Heart left ventricle (tissue), 16 donors: ENCODE measurements at places on chromosomes 12 and 14. TPM values are rescaled to one million over a fixed set of nuclear protein-coding genes. Genes with fewer than 3 reads are reported as not detected.

DNA sequence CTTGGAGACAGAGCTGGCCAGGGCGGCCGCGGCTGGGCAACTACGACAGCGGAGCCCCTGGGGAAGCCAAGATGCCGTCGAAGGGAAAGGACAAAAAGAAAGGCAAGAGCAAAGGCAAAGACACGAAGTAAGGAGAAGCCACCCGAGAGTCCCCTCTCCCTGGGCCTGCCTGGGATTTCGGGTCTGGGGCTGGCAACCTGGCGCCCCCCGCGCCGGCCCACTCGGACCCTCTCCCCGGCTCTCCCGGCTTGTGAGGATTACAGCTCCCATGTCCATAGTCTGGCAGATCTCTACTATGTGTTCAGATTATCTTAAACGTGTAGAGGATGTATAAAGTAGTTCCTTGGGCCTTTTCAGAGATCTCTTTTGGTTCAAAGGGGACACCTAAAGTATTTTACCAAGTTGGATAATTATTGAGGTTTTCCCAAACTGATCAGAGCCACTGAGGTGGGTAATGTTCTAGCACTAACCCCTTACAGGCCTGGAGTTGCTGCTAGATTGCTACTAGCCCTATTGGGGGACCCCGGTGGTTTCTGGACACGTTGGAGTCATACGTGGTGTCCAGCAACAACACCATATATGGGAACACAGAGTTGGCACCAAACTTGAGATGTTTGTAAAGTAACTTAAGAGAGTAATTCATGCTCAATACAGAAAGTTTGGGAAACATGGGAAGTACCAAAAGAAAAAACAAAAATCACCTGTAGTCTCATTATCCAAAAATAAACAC is 424 bp downstream of the BBOF1 start:
- peak overlapping the region; percentile 86 for H3K4me3 ChIP-seq
- peaks cover 16% of the 10 kb centered on the region for H3K4me1 ChIP-seq
- H3K27ac ChIP-seq = peak overlapping the region; percentile 99
- no peak for DNase-seq
- H3K36me3 ChIP-seq = no peaks in the 10 kb centered on the region
- no peaks in the 10 kb centered on the region for H3K27me3 ChIP-seq

KRT2 gene
- polyA plus RNA-seq = not detected

TSHR gene
- not detected for polyA plus RNA-seq

DNA sequence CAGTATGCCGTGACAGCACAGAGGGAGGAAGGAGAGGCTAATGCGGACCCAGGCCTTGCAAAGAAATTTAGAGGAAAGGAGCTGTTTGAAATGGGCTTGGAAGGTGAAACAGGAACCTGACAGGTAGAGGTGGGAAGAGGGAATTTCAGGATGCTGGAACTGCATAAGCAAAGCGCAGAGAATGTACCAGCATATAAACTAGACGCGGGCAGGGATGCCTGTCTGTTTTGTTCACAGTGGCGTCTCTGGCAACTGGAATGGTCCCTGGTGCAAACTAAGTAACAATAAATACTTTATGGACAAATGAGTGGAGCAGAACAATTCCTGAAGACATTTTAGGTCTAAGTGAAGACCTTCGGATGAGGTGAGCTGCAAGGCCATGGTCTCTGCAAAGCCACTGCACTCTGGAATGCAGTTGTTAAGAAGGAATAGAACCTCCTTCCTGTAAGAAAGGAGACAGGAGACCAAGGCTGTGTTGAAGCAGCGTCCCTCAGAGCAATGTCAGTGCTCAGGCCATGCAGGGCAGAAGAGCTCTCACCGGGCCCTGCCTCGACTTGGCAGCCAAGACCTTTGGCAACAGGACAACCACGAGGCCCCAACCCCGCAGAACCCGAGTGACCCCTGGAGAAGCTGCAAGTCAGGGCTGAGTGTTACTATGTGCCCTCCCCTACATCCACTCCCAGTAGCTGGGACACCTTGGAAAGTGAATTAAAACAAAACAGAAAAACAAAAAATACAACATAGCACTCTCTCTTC is 42.8 kb downstream of the PITPNM2 start:
- DNase-seq = peak; percentile 60
- no peaks in the 10 kb centered on the region for H3K27me3 ChIP-seq
- peaks cover 49% of the 10 kb centered on the region for H3K4me1 ChIP-seq
- H3K27ac ChIP-seq = no peak overlapping the region

GRCh38 chr12:65603438-65604351 is 220.6 kb upstream of the HMGA2 start:
- peaks cover 14% of the 10 kb centered on the region for H3K27me3 ChIP-seq
- peak overlapping the region; percentile 6 for H3K27ac ChIP-seq
- H3K4me3 ChIP-seq = peak overlapping the region; percentile 28
- peaks cover 2% of the 10 kb centered on the region for H3K4me1 ChIP-seq

SPX gene
- polyA plus RNA-seq = 12.8 TPM

- H3K36me3 ChIP-seq = peaks cover 49% of the 10 kb centered on the region
- DNase-seq = no peak
- H3K4me1 ChIP-seq = no peaks in the 10 kb centered on the region
- no peak overlapping the region for H3K27ac ChIP-seq
- no peak overlapping the region for H3K4me3 ChIP-seq
Observed at GRCh38 chr14:88488897-88489296, 65.9 kb downstream of the PTPN21 start.
